ENCODE measurements at places on chromosomes 1 and 21. TPM values are rescaled to one million over a fixed set of nuclear protein-coding genes. Genes with fewer than 3 reads are reported as not detected.

DNA sequence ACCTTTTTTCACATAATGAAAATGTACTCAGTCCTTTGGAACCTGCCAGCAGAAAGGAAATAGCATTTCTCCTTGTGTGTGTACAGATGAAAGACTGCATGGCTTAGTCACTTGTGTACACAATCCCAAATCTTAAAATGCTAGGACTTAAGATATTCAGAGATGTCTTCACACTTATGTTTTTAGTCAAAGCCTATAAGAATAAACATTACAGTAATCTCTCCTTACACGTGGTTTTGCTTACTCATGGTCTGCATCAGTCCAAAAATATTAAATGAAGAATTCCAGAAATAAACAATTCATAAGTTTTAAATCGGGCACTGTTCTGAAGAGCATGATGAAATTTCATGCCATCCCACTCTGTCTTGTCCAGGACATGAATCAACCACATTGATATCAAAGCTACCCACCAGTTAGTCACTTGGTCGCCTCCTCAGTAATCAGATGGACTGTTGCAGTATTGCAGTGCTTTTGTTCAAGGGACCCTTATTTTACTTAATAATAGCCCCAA is 75.7 kb upstream of the RRP15 start:
- DNase-seq, result no peak

The PSMA5 gene
- total RNA-seq, result 62.4 TPM

GRCh38 chr1:233105225-233105624 is 154.8 kb downstream of the NTPCR start:
- no peak for DNase-seq

GRCh38 chr21:29657240-29657989 is 282.4 kb downstream of the GRIK1 start:
- DNase-seq, result no peak

DNA sequence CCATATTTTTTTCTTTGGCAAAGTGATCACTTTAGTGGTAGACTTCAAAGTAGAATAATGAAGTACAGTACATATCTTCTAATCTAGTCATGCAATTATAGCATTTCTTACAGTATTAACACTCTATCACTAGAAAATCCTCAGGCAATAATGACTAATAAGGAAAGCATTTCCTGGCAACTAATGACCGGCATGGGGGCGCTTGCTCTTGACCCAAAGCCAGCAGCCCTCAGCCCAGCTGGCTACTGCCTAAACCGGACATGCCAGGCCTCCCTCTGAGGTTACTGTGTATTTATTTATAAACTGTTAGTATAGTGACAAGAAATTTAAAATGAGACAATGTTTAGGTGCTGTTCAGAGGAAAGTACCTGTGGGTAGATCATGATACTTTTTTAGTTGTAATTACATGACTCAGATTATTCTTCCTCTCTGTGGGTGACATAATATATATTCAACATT is 633.8 kb downstream of the PTPRC start:
- no peak for DNase-seq

DNA sequence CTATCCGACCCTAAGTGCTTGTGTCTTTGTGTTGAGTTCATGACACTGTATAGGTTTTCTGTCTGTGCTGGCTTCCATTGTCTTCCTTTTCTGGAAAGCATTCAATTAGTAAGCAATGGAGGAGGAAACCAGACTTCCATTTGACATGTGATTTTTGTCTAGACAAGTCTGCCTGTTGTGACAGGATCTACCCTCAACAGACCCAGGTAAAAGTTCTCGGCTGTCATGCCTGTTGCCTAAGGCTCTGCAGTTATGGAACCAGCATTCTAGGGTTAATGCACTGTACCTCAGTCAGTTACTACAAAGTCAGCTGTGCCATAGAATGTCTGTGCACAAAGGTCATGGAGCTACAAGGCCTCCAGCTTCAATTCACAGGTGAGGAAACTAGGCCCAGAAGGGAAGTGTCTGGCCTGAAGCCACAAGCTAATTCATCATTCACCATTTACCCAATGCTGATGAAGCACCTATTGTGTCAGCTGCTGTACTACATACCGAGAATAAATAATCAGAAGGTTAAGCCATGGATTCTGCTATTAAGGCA is 72.3 kb downstream of the PLPP3 start:
- DNase-seq, result no peak

- DNase-seq, result no peak
Measured at GRCh38 chr1:7009741-7010525, 224.7 kb downstream of the CAMTA1 start.

DNA sequence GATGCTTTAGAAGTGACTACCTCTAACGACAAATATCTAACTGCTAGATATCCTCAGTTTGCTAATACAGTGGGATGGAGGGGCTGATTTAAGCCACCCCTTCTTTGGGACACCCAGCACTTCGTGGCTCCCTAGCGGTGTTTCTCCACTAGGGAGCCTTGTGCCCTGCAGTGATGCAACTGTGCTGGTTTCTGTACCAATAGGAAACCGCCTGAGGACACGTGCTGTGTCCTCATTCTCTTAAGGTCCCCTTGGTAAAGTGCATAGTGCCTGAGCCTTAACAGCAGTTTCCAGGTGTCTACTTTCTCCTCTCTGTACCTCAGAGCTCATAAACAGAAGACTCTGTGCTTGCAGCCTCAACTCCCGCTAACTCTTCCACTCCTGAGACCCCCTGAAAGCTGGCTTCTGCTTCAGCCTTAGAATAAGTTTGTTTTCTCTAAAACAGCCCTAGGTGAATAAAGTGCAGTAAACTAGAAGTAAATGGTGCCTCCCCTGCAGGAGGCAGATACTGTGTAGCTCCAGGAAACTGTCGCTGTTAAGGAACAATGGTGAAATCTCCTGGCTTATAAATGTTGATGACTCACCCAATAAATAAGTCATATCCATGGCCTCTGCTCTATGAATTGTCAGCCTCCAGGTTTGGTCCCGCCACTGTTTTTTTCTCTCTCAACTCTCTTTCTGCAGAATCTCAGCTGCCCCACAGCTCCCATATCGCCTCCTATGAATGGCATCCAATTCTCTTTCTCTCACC is 130.4 kb downstream of the AK5 start:
- DNase-seq, result no peak

The OR2T29 gene
- total RNA-seq, result not detected

All from Right ventricle myocardium inferior (tissue), 1 donor.